ENCODE measurements at places on chromosomes 12 and 14.

GRCh38 chr12:68800294-68800693 is 7.7 kb upstream of the MDM2 start:
- no peak for DNase-seq

DNA sequence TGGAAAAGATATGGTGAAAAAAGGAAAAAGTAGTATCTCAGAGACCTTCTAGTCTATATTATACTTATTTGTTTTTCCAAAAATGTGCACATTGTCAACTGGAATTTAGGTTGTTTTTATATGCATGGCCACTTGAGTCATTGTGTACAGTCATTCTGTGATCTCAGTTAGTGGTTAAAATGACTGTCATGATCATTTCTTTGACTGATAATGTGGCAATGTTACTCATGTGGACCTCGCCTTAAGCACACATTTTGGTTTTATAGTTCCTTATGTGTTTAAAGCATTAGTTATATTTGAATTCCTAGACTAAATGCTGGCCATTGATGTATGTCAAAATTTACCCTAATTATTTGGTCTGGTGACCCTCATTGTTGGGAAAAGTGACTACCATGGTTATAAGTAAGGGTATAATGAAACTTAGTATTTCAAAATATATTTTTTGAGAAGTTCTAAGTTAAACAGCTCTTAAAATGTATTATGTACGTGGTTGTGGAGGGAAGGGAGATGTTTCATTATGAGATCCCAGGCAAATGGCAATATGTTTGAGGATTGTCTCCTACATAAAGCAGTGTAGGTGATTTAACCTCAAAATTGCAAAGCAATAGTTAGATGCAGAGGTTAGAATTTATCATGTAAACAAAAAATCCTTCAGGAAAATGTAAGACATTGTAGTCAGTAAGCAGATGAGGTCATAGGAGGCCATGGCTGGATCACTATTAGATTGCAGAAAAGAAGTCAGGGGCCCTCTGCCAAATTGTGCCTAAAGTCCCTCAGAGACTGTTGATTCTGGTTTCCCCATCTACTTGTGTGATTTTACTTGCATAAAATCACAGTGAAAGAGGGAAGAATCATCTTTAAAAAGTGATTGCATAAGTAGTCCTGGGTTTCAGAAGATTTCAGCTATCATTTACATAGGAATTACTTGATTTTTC is 17.5 kb downstream of the PNMA1 start:
- DNase-seq, result no peak

DNA sequence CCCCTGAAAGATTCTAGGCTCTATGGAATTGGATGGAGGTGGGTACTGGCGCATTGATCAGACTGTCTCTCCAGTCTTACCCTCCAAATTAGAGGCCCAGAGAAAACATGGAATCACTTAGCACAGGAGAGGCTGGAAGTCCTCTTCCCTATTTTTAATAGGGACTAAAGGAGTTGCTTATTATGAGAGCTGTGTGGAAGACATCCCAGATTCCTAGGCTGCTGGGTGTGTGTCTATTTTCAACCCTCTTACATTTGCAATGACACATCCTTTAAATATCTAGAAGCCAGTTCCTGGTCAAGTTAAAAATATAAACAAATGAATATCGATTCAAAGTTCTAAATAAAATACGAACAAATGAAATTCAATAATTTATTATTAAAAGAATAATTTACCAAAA is 58.3 kb upstream of the ARID2 start:
- no peak for DNase-seq

DNA sequence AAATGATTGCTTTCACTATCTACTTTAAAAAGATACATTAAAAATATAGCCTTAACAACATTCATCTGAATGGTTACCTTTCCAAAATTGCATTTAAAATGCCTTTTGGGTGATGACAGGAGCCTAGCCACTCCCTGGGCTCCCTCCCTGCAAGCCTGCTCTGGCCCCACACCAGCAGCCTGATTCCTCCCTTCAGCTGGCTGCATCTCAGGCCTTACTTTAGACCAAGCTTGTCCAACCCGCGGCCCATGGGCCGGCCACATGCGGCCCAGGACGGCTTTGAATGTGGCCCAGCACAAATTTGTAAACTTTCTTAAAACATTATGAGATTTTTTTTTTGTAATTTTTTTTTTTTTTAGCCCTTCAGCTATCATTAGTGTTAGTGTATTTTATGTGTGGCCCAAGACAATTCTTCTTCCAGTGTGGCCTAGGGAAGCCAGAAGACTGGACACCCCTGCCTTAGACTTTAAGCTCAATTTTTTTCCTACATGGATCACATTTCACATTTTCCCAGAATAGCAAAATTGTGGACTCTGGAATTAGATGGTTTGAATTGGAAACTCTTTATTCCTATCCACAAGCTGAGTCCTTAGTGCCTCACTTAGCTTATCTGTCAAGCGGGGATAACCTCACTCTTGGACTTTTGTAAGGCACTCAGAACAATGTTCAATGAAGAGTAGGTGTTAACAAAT is 124.4 kb downstream of the MYRFL start:
- no peak for DNase-seq

- no peak for DNase-seq
Observed at GRCh38 chr12:96195845-96196451, 1.8 kb downstream of the ELK3 start.

DNA sequence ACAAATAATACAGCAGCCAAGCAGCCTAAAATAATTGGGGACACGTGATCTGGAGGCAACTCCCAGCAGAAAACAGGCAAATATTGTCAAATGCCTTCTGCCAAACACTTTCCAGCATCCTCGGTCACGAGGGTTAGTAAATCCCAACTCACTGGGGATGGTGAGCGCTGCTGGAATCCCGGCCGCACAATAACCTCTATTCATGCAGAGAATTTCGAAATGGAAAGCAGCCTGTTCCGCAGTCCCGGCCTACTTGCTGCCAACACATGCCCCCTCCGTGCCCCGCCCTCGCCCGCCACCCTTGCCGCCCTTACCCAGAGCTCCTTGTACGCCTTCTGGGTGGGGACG is 62.2 kb downstream of the RFX4 start:
- DNase-seq, result no peak

GRCh38 chr12:45938566-45938965 is 51.8 kb downstream of the SCAF11 start:
- no peak for DNase-seq

DNA sequence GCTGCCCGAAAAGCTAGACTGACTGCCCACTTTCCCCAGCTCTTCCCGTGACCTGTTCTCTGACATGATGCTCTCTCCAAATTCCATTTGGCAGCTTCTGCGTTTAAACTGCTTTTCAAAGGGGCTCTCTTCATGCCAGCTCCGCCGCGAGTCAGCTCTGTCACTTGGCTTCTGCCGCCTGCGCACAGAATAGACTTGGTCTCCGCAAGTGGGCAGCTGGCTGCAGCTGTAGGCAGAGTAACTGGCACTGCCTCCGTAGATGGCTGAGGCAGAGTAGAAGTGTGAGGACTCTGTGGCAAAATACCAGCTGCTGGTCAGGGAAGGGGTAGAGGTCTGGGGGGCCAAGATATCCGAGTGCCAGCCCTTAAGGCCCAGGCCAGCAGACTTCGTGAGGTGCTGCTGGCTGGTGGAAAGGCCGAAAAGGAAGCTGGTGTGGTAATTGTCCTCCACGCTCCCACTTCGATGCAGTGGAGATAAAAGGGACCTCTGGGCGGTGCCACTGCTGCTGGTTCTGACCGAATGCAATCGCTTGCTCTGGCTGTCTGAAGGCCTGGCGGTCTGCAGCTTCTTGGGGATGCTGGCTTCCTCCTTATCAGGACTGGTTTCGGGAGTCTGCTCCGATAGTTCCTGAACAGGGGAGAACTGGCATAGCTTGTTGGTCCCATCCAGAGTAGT is 85.7 kb downstream of the DUSP16 start:
- DNase-seq, result no peak

- DNase-seq, result no peak
Observed at GRCh38 chr14:88793259-88793625, 489 bp upstream of the EML5 start.

DNA sequence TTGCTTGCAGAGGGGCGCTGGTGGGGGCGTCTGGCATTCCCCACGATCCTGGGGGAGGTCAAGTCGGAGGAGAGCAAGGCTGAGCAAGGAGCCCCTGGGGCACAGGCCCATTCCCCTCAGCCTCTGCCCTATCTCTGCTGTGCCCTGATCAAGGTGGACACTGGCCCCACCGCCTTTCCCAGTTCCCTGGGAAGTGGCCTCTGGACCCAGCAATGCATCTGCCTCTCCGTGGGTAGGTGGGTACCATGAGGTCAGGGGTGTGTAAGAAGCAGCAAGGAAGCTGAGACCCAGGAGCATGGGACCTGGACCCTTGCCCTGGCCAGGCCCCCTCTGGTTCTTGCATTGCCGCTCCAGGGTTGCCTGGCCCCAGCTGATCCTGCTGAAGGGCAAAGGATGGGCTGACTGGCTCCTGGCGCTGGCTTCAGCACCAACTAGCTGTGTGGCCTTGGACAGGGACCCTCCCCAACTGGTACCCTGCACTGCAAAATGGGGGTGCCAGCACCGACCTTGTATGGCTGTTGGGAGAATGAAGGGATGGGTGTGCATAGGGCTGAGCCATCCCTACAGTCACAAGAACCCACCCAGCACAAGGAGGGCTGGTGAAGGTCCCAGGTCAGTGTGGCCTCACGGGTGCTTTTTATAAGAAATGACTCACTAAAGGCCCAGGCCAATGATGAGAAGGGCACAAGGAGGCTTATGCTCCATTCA is 19.6 kb downstream of the SLC25A29 start:
- DNase-seq, result no peak

DNA sequence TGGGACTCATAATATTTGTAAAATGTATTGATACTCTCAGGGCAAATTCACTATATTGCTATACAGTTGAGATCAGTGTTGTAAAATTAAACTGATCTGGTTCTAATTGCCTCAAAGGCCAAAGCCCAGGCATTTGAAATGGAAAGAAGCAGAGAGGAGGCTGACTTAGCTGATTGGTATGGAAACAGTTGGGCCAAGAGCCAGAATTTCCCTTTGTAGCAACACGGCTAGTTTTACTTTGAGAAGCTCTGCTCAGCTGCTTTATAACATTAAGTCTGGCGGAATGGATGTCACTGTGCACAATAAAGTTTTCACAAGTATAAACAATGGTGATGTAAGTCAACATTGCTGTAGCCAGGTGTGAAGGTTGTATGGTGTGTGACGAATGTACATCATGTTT is 186.4 kb downstream of the MSRB3 start:
- no peak for DNase-seq

DNA sequence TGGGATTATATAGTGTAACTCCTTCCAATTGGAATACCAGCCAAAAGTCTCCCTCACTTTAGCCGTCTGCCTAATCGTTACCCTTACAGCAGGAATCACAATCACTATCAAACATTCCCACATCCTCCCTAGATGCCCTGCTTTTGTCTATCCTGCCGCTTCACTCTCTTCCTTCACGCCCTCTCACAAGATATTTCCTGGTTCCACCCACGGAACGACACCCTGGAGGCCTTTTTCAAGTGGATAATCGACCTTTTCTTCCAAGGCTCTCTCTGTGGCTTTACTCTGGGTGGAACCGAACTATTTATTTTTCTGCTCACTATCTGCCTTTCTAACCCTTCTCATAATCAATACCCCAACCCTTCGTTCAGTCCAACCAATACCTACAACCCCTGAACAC is 58.9 kb downstream of the MOK start:
- DNase-seq, result no peak

DNA sequence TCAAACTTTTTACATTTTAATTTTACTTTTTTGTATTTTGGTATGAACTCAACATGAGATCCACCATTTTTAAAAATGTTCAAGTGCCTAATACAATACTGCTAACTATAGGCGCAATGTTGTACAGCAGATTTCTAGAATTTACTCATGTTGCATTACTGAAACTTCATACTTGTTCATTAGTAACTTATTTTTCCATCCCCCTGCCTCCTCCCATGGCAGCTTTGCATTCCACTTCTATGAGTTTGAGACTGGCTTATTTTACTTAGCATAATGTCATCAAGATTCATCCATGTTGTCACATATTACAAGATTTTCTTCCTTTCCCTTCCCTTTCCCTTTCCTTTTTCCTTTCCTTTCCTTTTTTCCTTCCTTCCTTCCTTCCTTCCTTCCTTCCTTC is 825.9 kb downstream of the SLC16A7 start:
- DNase-seq, result no peak

DNA sequence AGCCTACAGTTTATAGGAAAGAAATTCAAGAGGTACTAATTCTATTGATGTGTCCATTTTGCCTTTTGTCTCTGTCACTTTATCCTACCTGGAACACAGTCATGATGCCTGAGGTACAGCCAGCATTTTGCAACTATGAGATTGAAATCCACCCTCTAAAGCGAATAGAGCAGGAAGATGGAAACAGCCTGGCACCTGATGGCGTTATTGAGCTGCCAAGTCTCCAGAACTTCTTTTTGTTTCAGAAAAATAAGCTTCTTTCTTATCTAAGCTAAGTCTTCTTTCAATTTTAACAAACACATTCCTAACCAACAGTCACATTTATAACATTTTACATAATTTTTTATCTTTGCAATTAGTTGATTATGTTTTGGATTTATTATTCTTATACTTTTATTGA is 182.1 kb downstream of the PAWR start:
- no peak for DNase-seq

DNA sequence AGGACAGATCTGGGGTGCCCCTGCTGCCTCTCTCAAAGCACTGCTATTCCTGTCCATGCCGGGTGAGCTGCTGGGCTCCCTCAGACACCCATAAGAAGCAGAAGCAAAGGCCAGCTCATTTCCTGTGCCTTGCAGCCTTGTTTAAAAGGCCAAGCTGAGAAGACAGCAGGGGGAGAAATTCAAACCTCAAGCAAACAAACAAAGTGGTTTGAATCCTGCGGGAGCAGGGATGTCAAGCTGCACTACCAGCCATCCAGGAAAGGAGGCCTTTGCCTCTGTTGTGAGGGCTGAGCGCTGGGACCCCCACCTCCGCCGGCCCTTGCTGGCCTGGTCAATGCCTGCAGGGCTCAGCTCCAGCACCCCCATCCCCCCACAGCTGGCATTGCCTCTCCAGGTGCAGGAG is 176.5 kb downstream of the PIWIL1 start:
- DNase-seq, result no peak

- peak; percentile 37 for DNase-seq
Observed at GRCh38 chr12:52496590-52497071, 3.6 kb upstream of the KRT6A start.

GRCh38 chr12:69097619-69098368 is 141.6 kb upstream of the CPSF6 start:
- no peak for DNase-seq

DNA sequence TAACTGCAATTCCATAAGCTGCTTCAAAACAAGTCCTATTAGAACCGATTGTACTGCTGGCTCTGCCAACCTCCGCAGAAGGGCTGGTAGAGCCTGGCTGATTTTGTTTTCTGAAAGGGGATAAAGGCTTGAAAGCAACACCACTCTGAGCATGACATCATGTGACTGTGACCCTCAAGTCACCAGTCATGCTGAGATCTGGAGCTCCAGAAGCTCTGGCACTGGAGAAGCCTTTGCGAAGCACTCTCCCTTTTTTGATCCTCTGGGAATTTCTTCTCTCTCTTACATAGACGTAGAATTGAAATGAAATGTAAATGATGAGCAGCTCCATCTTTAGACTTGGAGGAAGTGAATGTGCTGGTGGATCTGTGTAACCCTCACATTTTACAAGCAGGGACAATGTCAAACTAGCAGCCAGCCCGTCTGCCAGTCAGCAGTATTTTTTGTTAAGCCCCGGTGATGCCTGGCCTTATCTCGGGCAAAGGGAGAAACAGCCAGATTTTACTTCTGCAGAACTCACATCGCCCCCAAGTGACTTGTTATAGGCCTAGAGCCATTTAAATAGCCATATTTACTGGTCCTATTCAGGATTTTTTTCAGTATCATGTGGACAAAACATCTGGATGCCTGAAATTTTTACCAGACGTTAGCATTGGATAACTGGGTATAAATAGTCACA is 112.1 kb upstream of the NPAS3 start:
- no peak for DNase-seq

- no peak for DNase-seq
Observed at GRCh38 chr12:15757553-15758255, 31.5 kb downstream of the EPS8 start.
